ENCODE measurements at places on chromosomes 11 and 22.

DNA sequence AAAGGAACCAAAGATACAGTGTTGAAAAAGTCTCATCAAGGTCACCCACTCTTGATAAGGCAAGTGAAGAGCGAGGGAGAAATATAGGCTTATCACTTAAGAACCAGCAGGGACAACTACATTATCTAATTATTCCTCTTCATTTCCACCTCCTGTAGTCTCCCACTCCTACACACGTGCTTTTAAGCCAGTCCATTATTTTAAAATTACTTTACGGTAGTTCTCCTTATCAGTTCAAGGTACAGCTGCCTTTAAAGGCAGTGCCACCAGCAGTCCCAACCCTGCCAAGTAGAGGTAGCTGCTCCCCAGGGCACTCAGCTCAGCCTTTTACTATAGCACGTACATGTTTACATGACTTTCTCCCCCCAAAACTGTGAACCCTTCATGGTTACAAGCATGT, 161.5 kb upstream of the BLID start:
- DNase-seq, result no peak

DNA sequence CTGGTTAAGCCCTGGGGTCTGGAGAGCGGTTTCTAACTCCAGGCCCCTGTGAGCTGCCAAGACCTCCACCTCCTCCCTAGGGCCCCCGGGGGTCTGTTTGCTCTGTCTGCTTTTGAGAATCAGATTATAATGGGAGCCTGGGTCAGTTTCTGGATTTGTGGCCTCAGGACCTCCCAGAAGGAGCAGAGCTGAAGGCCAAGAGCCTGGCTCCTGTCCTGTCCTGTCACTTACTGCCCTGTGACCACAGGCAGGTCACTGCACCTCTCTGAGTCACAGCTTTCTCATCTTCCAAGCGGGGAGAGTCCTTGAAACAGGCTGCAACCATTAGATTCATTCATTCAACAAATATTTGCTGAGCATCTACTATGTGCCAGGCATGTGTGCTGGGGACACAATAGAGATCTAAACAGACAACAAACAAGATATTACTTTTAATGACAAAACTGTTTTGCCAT, 87.3 kb upstream of the FGF3 start:
- no peak for DNase-seq

- peak; percentile 36 for DNase-seq
These were observed 47.5 kb upstream of the TCF20 start for GRCh38 chr22:42317691-42318547.

DNA sequence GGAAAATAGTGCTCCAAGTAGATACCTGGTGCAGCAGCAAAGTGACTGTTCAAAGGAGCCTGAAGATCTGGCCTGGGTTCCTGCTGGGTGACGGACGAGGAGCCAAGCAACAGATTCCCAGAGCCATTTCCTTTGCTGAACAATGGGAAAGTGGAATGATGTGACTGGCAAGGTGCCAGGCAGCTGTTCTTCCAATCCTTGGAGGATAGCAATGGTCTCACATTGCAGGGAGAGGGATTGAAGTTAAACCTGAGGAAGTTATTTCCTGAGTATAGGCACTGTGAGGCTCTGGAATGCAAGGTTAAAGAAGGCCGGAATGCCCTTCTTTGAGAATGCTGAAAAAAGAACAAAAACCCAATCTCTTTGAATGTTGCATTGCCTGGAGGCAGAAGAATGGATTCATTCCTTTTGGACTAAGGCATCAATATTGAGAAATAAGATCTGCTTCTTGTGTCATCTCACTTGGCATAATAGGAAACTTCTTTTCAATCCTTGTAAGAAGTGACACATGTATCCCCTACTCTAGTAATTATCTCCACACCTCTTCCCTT, 223.8 kb downstream of the BLID start:
- DNase-seq, result no peak

Measured in Ammon's horn (tissue), 1 donor.